Activated CD4-positive, CD25-positive, alpha-beta regulatory T cell (primary cell): ENCODE measurements at places on chromosomes 2 and 18.

GRCh38 chr2:23399674-23400261 lies 14.8 kb downstream of the KLHL29 start:
- no peak for DNase-seq

- DNase-seq = no peak
These were observed 255.9 kb upstream of the MYT1L start for GRCh38 chr2:2586931-2587330.

GRCh38 chr2:11546072-11546471 lies 12.2 kb downstream of the GREB1 start:
- no peak for DNase-seq

DNA sequence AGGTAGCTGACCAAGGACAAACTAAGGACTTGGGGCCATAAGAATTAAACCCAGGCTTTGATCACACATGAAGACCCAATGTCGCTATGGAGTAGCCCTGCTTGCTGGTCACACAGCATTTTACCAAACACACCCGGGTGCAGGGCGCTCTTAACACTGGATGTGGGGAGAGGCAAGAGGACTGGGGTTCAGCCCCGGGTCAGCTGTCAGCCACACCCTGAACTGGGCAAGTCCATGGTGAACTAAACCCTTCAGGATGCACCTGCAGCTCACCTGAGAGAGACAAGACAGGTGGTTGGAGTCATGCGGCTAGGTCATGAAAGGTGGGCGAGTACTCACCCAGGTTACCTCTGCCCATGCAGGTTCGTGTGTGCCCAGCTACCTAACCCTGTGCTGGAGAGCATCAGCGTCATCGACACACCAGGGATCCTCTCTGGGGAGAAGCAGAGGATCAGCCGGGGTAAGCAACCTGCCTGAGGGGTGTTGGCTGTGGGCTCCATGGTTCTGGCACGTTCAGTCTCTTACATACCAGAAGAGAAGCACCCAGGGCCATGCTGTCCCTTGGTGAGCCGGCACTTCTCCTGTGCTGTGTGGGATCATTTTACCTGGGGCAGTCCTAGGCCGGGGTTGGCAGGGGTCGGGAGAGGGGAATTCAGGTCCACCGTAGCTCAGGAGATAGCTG lies 15.2 kb downstream of the EHD3 start:
- no peak for DNase-seq

DNA sequence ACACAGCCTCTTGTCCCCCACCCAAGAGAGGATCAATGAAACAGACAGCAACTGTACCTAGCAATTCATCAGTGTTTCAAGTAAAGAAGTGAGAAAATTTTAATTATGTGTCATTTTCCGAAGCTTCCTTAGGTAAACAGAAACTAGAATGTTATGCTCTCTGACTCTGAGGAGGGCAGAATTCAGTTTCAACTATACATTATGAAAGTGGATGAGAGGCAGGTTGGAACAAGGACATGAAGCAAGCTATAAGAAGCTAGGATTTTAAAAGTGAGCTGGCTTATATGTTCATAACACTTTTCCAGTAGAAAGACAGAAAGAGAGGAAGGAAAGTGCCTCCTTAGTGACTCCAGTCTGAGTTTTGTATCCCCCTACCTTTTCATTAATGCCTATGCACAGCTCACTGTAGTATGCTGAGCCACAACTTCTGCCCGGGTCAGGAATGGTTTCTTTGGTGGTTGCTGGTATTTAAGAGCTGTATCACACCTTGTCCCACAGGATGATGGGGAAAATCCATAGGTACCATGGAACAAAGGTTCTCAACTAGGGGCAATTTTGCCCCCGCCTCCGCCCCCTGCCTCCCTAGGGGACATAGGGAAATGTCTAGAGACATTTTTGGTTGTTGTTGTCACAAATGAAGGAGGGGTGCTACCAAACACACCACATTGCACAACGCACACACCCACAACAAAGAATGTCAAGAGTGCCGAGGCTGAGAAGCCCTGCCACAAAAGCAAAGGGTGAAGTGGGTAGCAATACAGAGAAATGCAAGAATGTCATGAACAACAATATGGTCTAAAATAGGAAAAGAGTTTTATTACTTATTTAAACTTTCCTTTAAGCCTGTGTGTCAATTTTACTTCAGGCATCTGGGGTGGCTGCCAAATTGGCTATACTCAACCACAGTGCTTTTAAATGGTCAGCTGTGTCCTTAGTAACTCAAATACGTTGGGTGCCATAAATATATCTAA lies 161.0 kb upstream of the ZFP36L2 start:
- no peak for DNase-seq

DNA sequence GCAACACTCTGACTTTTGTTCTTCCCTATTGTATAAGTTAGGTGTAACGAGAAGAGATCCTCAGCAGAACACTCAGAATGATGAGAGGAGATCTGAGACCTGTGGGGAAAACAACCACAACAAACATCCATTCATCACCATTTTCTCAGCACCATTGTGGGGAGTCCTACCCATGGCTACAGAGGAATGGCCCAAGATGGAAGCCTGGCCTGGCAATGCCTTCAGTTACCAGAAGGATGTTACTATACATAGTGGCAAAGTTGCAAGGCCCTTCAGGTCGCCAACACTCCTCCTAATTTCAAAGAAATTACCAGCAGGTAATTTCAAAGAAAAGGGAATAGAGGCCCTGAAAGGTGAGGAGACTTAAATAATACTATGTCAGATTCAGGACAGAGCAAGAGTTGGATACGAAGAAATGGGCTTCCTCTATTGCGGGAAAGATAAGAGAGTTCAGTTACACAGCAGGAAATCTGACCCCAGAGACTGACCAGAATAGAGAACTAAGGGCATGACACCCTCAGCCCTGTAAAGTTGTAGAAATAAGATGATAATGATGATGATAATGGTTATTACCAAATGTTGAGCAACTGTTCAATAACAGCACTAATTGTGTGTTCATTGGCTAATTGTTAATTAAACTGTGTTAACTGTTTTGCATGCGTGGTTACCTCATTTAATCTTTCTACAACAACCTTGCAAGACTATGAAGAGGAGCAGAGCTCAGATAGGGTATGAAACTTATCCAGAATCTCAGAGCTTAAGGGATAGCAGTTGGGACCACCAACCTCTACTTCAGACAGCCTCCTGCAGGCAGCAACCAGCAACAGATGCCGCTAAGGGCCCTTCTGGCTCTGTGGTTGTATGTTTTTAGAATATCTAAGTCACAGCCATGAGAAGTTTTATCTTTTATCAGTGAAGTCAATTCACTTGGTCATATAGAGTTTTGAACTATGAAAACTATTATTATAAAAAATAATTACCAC lies 37.5 kb downstream of the DHRS9 start:
- no peak for DNase-seq

GRCh38 chr2:144519934-144520731 lies at the start of gene ZEB2:
Gene ZEB2 (minus strand): TSS chr2:144520119. CDS start chr2:144517350, 2,769 bp downstream.
- no peak for DNase-seq

GRCh38 chr2:152581360-152581759 lies 135.9 kb downstream of the PRPF40A start:
- no peak for DNase-seq

- no peak for DNase-seq
These were observed 73.9 kb downstream of the ASXL2 start for GRCh38 chr2:25804338-25804737.

GRCh38 chr2:187547353-187547979 lies 6.8 kb downstream of the TFPI start:
- no peak for DNase-seq

- no peak for DNase-seq
These were observed 47.1 kb downstream of the IKZF2 start for GRCh38 chr2:213104092-213104902.
